ENCODE measurements at places on chromosomes 11 and 22.

GRCh38 chr22:30636226-30637077 lies 871 bp downstream of the SLC35E4 start:
- peak; percentile 6 for DNase-seq

DNA sequence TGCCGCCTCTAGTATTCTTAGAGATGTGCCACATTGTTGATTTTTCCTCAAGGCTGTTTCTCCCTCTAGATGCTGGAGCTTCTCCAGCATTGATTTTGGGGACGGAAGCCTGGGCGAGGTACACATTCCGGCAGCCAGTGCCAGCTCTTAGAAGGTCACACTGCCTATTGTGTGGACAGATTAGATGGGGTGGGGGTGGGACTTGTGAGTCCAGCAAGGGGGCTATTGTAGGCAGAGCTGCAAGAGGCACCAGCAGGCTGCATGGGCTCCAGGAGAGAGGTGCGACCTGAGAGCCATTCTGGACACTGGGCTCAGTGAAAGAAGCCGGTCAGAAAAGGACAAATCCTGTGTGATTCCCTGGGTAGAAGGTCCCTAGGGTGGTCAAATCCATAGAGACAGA lies 12.4 kb downstream of the C11orf21 start:
- no peak for DNase-seq

DNA sequence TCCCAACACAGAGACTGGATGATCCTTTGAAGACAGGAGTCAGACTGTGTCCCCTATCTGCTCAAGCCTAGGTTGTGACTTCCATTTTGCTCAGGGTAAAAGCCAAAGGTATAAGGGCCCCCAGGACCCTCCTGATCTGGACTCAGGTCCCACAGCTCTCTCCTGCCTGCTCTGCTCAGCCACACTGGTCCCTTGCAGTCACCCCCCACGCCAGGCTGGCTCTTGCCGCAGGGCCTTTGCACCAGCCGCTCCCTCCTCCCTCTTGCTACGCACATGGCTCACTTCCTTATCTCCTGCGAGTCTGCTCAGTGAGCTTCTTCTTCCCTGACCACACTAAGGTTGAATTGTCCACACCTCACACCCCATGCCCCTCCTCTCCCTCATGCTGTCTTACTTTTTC lies 28.4 kb upstream of the CACNG2 start:
- DNase-seq, result no peak

GRCh38 chr22:30695351-30695851 lies 727 bp downstream of the OSBP2 start:
- DNase-seq, result no peak

GRCh38 chr11:9231848-9232177 lies 33.3 kb downstream of the DENND5A start:
- peak; percentile 70 for DNase-seq

DNA sequence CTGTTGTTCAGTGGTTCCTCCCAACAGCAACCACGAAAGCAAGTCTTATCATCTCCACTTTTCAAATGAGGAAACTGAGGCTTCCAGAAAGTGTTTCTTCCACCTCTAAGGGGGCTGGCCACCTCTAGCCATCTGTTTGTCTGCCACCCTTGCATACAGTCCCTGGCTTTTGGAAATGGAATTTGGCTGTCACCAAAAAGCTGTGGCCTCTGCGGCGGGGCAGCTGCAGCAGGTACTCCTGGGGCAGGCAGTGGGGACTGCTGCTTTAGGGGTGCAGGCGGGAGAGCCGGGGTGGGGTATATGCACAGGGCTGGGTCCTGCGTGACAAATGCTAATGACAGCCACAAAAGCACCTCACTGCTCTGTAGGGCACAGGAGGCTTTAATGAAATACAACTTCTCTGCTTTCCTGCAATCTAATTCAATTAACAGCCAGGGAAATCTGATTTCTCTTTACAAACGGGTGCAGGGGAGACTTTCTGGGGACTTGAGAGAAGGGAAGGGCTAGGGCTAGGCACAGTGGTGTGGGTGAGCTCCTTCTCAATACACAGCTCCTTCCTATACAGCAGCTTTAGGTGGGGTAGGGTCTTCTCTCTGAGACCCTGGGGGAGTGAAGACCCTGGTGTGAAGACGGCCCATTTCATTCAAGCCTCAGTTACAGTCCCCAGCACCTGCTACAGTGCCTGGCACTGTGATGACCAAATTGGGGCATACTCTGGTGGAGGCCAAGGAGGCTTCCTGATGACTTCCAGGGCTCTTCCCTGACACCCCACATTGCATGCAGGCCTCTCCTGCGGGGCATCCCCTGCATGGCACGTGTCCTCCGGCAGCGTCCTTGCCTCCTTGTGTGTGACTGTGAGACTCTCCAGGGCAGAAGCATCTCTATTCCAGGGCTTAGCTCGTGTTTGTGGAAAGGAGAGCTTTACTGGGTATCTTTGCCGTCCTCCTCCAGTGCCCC lies 161.6 kb downstream of the CEP164 start:
- DNase-seq, result no peak

Measured in astrocyte (in vitro differentiated cells and primary cell).